ENCODE measurements at places on chromosomes 7 and 10.

DNA sequence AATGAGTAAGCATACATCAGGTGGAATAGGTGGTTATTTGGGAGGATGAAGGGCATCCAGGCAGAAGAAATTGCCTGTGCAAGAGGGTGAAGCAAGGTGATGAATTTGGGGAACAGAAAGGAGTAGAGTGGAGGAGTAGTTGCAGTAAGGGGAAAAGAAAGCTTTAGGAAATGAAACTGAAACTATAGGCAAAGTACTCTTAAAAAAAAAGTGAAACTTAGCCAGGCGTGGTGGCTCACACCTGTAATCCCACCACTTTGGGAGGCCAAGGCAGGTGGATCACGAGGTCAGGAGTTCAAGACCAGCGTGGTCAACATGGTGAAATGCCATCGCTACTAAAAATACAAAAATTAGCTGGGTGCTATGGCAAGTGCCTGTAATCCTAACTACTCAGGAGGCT is 17.6 kb downstream of the NUP205 start:
- DNase-seq, result no peak

- DNase-seq, result no peak
Observed at GRCh38 chr7:121313220-121313792, 15.5 kb upstream of the WNT16 start.

DNA sequence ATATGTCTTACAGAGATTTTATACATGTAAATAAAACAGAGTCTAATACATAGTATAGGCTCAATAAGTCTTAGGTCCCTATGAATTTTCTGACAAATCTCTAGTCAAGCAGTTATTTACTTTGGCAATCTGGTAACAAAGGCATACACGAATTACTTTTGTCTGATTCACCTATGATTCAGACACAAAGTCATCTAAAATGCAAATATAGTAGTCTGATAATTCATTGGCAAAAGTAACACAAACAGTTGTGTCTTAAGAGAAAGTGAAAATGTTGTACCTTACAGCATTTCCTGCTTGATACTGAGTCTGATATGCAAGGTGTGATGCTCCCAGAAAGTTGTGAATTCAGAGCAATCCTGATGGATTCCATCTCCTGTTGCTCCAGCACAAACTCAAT is 209.4 kb upstream of the PRSS1 start:
- DNase-seq, result no peak

DNA sequence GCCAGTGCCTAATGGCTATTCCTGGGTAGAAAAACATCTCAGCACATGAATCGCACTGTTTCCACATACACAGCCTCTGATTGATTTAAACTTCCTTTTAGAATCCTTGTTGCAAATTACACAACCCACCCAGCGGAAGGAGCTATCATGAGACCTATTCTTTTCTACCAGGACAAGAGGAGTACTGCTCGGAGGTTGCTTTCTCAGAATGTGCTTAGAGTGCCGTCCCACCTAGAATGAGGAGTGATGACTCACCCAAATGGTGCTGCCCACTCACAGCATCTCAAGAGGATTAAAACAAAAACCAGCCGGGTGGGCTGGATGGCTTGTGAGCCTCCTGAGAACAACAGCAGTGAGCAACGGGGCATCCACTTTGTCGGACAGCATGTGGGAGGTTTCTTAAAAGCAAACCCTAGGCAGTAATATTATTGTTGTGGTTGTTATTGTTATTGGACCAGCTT is 128.9 kb downstream of the DGKI start:
- DNase-seq, result no peak

- DNase-seq, result no peak
Observed at GRCh38 chr7:71479231-71479630, 347.3 kb downstream of the GALNT17 start.

DNA sequence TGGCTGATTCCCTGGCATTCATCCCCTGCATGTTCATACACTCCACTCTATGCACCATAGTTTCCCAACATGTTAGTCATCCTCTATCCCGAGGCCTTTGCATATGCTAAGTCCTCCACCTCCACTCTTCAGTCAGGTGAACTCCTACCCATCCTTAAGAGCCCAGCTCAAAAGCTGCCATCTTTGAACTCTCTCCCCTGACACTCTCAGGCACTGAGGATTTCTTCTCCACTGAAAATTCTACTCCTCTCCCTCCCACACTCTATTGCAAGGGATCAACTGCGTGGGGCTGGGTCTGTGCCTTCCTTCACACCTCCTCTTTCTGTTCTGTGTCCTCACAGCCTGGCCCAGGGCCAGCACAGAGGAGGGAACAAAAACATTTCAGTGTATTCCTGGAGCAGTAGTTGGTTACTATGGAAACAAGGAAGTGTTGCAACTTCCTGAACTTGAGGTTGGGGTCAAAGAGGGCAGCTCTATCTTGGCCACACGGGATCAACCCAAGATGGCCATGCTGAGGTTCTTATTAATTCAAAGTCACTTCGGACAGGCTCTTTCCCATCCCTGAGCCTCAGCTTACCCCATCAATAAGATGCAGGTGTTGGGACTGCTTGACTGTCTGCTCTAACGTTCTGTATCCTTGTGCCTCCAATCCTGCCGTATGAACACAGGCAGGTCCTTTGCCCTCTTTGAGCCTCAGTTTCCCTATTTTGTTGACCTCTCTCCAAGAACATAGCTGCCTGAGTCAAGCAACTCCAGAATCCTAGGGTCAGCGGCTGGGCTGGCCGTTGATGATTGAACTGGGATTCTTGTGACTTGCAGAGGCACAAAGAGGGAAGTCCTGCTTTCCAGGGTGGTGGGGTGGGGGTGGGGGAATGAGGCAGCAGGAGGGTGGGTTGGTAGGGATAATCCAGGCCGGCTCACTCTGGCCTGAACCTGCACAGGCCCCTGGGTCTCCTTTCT is 15.5 kb downstream of the ZMIZ1 start:
- peak; percentile 21 for DNase-seq

GRCh38 chr7:7805511-7806153 is 87.2 kb upstream of the RPA3 start:
- DNase-seq, result no peak

DNA sequence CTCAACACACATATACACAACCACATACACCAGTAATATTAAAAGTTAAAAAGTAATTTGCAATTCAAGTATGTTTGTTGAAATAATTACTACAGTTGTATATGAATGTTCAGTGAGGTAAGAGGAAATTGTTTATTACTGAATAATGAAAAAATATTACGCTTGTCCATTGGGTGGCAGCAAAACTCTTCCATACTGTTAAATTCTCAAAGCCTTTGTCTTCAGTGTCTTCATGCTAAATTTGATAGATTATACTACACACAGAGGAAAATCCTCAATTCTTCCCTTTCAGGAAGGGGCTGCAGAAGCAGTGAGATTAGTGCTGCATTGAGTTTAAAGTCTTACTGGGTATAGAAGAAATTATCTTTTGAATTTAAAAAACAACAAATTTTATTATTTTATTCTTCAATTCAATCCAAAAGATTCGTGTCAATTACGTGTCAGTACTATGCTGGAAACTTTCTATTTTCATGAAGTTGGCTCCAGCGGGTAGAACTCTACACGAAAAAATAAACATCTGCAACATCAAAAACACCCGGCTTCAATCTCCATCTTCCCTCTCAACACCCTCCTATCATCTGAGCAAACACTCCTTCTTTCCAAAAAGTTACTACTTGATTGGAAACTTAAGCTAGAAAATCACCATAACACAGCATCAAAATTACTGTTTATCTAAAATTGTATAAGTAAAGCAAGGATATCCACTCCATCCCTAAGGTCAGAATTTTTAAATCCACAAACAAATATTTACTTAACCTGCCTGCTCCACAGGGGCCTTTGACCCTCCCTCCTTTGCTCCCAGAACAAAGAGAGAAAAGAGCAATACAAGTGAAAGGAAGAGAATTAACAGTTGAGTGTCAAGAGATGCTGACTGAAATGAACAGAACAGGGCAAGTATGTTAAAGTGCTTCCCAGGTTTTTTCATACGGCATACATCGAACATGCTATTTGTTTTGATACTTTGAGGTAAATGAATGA is 37.0 kb upstream of the TES start:
- DNase-seq, result peak; percentile 55

DNA sequence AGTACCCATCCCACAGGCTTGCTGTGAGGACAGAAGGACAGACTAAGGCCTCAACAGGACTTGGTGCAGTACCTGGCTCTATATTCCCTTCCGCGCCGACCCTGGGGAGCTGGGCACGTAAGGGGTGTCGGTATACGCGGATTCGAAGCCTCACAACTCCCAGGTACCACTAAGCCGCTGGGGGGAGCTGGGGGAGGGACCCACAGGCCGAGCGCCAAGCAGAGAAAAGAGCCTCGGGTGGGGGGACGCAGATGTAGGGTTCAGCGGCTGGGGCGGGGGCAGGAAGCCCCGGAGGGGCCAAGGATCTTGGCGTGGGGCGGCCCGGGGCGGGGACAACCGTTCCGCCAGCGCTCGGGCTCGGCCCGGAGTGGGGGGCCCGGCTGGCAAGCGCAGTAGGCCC is 126.4 kb upstream of the ZNF746 start:
- DNase-seq, result peak; percentile 60

DNA sequence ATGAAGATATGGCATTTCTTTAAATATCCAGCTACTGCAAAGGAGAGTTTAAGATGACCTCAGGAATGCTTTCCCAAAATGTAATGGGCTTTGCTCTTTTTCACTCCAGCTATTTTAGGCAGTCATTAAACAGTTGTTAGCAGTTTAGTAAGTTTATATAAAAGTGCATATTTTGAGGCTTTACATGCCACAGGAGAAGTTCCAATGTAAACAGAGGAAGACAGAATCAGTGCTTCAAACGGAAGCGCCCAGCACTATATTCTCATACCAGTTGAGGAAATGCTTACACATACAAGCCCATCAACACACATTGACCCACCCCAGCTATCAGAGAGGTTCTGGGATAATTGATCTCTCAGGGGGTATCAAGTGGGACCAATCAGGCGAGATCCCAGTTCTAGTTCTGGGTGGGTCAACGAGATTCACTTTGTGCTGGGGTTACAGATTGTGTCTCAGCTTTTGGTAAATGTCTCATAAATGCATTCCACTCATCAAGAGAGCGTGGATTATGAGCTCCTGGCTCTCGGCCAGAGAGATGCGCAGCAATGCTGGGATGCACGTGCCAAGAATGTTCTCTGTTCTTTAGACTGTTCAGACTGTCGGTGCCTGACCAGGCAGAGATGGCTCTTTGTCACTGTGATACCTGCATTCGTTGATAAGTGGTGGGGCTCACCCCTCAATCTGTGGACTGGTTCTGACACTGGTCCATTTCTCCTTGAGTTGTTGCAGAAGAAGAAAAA is 55.0 kb downstream of the CACNB2 start:
- DNase-seq, result no peak

DNA sequence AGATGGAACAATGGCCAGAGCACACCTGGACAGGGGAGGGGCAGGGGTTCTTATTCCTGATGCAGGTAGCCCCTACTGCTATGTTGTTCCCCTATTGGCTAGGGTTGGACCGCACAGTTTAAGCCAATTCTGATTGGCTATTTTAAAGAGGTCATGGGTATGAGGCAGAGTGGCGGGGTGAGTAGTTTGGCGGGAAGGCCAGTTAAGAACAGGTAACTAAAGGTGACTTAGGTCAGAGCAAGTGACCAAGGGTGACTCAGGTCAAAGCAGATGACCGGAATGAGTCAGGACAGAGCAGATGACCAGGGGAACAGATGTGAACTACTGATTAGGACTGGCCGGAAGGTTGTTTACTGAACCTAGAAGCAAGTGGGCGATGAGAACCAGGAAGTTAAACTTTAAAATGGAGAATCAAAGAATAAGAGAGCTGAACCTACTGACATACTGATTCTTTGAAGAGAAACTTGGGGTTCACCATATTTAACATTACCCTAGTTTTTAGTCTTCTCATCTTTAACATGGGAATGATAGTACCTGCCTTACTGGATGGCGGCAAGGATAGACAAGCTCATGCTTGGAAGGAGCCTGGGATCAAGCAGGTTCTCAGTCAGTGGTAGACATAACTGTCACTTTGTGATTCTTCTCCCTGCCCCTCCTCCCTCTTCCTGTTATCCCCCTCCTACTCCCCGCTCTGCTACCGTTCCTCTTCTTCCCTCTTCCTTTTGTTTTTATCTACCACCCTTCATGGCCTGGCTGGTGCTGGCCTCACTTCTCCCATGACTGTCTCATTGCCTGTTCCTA is 55.0 kb downstream of the CCNY start:
- DNase-seq, result no peak

DNA sequence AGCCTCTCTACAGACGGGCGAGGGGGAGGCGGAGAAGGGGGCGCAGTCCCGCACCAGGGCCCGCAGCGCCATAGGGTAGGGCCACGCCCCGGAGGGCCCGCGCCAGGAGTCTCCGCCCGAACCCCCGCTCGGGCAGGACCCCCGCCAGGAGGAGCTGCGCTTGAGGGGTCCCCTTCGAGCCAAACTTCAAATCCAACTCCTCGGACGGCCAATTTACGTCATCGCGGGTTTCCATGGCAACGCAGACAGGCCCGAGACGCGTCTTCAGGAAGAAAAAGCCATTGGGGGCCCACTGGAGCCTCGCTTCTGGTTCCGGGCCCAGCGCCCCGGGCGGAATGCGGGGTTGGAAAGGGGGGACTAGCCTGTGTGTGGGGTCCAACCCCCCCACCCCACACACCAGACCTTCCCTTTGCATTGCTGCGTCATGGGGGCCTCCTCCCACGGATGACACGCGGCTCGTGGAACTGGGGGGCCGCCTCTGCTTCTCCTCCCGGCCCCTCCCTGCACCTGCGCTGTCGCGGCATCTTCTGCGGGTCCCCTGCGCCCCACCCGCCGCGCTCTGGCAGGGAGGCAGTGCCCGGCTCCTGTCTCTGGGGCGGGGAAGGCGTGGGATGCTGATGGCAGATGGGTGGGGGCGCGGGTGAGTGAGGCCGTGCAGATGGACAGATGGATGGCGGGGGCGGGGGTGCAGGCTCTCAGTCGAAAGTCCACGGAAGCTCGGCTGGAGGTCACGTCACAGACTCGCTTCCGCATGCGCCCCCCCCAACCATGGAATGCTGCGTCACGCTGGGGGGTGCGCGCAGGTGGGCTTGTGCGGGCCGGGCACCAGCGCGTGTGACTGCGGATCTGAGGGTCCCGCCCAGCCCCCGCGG is 1.2 kb downstream of the CALY start:
- DNase-seq, result peak; percentile 85

DNA sequence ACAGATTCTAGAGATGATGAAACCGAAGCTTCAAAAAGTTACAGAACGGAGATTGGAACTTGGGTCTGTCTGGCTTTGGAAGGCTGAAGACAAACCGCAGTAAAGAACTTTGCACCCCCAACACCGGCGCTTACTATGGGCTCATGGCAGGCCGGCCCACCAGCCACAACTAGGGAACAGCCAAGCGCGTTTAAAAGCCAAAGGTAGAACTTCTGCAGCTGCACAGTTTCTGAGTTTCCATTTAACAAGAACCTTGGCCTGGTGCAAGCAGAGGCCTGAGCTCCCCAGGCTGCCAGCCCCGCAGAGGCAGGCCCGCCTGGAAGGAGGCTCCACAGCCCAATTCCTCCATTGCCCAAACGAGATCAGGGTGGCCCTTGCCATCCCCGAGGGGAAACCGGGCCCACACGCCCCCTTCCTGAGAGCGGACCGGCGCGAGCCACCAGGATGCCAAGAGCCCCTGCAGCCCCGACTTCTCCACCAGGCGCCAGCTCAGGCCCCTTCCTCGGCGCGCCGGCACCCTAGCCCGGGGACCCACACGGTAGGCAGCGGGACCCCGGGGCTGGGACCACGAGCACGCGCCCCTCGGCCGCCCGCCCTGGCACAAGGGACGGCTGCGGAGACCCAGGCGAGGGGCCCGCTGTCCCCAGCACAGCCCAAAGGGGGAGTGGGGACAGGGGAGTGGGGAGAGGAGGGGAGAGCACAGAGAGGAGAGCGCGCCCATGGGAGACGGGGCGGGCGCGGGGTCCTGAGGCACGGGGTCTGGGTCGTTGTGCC is 566 bp downstream of the MAD1L1 start:
- peak; percentile 42 for DNase-seq
